ENCODE measurements at places on chromosomes 12 and 14.

DNA sequence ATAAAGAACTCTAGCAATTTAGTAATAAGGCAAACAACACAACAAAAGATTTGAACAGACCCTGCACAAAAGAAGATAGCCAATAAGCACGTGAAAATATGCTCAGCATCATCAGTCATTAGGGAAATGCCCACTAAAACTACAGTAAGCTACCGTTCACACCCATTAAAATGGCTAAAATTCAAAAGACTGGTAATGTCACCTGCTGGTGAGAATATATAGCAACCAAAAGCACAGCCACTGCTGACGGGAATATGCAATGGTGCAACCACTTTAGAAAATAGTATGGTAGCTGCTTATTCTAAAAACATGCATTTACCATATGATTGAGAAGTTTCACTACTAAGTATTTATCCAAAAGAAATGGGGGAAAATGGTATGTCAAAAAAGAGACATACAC is 74.9 kb downstream of the DPF3 start:
- no peak for DNase-seq

- DNase-seq, result no peak
Observed at GRCh38 chr12:117365049-117365616, 3.7 kb upstream of the NOS1 start.

DNA sequence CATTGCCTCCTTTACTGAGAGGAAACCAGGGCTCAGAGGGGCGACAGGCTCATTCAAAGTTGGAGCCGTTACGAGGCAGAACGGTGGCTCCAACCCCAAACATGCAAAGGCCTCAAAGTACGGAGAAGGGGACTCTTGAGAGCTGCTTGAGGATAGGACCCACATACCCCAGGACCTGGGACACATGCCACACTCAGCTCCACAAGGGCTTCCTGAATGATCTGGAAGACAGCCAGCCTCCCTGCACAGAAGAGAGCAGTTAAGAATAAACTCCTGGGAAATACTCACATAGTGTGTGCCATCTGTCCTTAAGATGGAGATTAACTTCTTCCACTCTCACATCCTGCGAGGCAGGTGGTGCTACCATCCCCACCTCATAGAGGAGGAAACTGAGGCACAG is 26.6 kb upstream of the NXPH4 start:
- peak; percentile 34 for DNase-seq

DNA sequence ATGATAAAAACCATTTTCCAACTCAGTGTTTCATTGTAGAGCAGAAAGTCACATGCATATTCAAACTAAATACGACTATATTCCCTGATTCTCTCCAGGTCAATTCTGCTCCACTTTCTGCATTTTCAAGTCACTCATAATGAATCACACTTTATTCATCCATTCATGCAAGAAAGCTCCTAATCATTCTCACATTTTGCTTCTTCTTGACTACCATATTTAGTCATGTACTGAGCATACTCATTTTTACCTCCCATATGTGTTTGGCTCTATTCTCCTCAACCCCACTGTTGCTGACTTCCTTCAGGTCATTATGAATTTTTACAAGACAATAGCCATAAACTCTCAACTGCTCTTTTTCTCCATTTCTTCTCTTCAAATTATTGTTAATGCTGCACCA is 43.4 kb upstream of the PIK3C2G start:
- DNase-seq, result peak; percentile 74

DNA sequence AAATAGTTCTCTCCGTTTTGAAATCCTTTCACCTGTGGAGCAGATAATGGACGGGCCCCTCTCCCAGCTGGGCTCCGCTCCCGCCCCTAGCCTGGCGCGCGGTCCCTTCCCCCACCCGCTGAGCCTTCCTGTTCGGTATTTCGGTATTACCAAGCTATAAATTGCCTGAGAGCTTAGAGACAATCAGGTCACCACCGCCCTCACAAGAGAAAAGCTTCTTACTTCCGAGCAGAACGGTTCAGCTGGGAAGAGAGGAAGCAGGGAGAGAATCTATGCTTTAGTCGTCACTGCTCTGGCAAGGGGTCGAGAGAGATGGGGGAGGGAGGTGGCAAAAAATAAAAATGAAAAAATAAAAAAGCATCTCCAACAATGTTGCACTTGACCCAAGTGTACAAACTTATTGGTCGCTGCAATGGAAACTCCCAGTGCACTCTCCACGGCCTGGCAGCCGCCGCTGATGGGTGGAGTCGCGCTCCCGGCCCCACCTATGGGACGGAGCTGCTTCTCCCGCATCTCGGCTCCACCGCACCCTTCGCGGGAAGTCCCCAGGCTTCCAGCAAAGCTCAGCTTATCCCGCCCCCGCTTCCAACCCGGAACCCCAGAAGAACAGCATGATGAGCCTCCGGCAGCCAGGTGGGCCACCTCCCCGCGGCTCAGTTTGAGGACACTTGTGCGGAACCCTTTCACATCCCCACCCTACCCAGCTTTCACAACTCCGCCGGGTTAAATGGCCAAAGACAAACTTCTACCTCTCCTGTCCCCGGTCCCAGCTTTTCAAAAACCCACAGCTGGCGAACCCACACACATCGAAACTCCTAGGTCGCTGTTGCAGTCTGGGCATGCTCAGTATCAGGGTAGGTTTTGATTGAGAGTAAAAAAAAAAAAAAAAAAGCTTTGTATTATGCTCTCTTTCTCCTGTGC is 832 bp upstream of the SYT1 start:
- DNase-seq, result peak; percentile 32

DNA sequence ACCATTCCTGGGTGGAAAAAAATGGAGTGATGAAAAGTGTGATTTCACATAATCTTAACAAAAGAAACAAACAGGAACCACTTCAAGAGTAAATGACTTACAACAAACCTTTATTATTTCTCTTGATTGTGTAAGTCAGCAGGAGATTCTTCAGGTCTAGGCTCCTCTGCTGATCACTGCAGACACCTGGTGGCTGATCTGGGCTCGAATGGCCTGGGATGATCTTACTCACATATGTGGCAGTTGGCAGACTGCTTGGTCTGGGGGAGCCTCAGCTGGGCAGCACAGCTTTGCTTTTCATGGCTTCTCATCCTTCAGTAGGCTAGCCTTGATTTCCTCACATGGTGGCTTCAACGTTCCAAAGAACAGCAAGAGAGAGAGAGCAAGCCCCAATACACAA is 215.4 kb upstream of the PRICKLE1 start:
- DNase-seq, result no peak

GRCh38 chr14:33369972-33370371 is 431.3 kb downstream of the NPAS3 start:
- no peak for DNase-seq

DNA sequence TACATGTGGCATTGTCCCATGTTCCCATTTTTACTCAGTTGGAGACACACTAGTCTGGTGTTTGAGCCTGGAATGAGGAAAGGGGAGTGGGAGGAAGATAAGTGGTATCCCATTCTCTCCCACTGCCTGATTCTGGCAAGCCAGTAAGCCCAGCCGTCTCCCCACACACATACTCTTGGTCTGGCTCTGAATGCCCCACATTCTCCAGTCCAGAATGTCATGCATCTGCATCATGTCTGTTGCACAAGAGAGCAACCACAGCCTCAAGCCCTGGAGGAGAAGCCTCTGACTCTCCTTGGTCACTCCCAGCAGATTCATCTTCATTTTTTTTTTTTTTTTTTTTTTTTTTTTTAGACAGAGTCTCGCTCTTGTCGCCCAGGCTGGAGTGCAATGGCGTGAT is 48.0 kb downstream of the DRAM1 start:
- peak; percentile 99 for DNase-seq

DNA sequence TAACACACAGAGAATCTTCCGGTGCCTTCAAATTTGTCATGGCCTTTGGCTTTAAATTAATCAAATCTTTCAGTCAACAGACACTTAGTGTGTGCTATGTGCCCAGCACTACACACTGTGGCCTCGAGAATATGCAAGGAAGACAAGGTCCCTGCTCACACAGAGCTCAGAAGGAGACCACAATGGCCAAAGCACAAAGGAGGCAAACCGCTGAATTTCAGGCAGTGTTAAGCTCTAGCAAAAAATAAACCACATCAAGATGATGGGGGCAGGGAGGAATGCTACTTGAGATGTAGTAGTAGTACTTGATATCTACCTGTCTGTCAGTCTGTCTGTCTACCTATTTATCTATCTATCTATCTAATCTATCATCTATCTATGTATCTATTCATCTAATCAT is 227.9 kb downstream of the TMEM132D start:
- DNase-seq, result no peak

DNA sequence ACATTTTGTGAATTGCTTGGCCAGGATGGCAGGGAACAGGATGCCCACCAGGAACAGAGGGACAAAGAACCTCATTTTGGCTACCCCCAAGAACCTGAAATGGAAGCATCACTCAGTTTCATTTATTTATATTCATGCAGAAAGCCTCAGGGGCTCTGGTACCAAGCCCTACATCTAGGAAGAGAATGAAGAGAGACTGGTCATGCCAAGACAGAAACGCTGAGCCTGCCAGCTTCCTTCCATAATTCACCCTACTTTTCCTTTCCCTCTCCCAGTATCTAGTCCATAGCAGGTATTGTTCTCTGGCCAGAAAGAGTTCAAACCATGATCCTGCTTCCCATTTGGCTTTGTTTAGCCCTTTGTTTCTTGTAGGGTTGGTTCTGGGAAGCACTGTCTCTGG is at the start of gene LALBA:
Gene LALBA (minus strand): TSS at position 101 of the 400 bp plus-strand sequence. CDS start 26 bp downstream, at position 75.
- no peak for DNase-seq

DNA sequence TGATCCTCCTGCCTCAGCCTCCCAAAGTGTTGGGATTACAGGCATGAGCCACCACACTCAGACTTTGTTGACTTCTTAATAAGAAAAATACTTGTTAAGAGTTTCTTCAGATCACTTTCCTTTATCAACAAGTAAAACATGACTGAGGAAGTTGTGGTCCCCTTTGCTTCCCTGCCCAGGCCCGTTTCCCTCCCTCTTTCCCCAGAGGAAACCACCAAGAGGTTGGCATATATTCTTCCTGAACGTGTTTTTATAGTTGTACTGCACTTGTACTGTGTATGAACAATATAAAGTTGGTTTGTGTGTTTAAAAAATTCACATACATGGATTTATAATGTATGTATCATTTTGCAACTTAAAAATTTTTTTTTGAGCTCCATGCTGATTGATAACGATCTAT is 28.4 kb downstream of the PTPN11 start:
- DNase-seq, result no peak

DNA sequence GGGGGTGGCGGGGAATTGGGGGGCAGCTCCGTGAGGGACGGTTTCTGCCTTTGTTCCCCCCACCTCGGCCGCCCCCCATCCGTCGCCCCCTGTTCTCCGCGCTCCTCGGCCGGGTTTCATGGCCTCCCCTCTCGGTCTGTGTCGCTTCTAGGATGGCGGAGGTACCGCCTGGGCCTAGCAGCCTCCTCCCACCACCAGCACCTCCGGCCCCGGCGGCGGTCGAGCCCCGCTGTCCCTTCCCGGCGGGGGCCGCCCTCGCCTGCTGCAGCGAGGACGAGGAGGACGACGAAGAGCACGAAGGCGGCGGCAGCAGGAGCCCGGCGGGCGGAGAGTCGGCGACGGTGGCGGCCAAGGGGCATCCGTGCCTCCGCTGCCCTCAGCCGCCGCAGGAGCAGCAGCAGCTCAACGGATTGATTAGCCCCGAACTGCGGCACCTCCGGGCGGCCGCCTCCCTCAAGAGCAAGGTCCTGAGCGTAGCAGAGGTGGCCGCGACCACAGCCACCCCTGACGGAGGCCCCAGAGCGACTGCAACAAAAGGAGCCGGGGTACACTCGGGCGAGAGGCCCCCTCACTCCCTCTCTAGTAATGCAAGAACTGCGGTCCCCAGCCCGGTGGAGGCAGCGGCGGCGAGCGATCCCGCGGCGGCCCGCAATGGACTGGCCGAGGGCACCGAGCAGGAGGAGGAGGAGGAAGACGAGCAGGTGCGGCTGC is 575 bp downstream of the NAA30 start:
- peak; percentile 16 for DNase-seq

- no peak for DNase-seq
Observed at GRCh38 chr14:97644365-97644764, 847.2 kb downstream of the VRK1 start.

- DNase-seq, result no peak
Observed at GRCh38 chr12:50441763-50442162, 41.1 kb downstream of the LARP4 start.

DNA sequence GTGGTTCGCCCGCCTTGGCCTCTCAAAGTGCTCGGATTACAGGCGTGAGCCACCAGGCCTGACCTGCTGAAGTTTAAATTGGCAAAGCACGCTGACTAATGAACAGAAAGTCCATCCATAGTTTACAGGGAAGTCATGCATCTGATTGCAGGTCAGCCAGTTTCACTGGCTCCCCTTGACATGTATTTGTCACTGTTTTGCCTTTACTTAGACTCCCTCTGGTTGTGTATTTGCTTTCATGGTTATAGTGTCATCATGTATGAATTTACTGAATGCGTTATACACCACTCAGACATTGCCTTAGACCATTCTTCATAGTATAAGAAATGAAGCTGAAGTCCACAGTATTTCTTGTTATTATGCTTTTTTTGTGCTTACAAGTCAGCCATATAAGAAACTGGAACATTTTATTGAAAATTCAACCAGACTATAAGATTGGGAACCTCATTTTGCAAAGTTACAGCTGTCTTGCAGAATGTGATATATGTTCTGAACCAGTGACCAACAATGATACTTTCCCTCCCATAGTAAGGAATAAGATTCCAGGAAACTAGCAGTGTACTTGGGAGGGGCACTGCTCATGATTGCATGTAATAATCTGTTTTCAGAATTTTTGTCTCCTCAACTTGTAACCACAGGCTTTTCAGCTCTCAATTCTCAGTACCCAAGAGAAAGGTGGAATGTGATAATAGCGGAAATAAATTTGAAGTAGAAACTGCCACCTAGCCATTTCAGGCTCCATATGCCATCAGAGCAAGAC is 51.9 kb upstream of the ATF7IP start:
- peak; percentile 1 for DNase-seq

GRCh38 chr12:73308747-73309146 is 1036.6 kb downstream of the TRHDE start:
- DNase-seq, result no peak
